ENCODE measurements at places on chromosomes 1 and 21.

- no peak for DNase-seq
These were observed 1581.5 kb downstream of the NCAM2 start for GRCh38 chr21:22579741-22580140.

- no peak for DNase-seq
These were observed 28.3 kb upstream of the S100A7 start for GRCh38 chr1:153488731-153489130.

GRCh38 chr1:26827663-26828062 lies 1.2 kb downstream of the ZDHHC18 start:
- DNase-seq, result no peak

DNA sequence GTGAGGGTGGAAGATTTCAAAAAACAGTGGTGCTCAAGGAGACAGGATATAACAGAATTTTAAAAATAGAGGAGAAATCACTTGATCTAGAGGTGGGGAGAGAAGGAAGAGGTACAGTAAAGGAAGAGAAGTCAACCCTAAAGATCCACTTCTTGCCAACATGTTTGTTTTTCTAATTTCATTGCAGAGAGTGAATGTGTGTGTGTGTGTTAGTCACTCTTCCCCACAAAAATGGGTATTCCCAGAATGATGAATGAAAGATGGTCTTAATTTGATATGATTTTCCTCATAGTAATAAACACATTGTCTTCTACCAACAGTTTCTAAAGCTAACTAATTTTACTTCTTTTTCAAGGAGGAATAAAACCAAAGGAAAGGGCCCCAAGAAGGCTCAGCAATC lies 74.2 kb upstream of the NGF start:
- DNase-seq, result no peak

- DNase-seq, result no peak
These were observed 700 bp upstream of the CACNA1S start for GRCh38 chr1:201112926-201113325.

DNA sequence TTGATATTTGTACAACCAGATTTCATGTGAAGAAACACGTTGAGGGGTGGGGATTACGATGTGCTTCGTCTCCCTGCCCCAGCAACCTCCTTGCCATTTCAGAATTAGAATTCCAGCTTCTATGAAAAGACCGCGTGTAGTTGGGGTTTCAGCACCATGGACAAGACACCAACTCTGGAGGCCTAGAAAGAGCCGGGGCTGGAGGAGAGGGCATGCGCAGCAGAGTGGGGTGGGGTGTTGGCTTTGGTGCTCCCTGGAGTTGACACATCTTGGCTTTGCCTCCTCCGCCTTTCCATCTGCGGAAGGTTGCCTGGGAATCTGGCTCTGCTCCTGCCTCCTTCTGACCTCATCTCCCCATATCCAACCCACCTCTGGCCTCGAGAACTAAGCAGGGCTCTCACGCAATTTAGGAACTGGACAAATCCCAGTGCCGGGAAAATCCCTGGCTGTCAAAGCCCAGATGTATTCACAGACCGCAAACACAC lies 11.8 kb downstream of the HTR6 start:
- no peak for DNase-seq

All from liver (tissue), 10 donors.